ENCODE measurements at places on chromosomes 1 and 21.

- DNase-seq: no peak
These were observed 87.0 kb downstream of the VWA5B1 start for GRCh38 chr1:20377516-20378270.

DNA sequence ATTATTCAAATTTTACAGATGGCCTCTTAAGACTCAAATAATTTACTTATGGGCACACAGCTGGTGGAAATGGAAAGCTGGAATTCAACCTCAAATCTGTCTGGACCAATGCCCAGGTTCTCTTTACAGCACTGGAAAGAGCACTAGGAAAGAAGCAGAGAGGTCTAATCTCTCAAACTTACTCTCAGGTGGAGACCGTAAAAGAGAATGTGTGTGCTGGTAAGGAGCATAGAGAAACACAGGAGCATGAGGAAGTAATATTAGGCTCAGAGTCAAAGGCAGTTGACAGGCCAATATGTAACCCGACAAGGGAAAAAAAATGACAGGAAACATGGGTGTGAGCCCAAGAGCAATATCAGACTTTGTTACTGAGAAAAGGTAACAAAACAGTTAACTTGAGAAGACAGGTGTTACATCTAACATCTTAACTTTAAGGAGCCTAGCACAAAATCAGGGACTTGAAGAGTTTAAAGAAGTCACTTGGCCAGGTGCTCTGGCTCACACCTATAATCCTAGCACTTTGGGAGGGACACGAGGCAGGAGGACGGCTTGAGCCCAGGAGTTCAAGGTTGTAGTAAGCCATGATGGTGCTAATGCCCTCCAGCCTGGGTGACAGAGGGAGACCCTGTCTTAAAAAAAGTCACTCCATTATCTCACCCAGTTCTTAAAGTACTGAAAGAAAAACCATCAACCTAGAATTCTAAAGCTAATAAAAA, 20.7 kb downstream of the PPP1R15B start:
- DNase-seq: no peak

DNA sequence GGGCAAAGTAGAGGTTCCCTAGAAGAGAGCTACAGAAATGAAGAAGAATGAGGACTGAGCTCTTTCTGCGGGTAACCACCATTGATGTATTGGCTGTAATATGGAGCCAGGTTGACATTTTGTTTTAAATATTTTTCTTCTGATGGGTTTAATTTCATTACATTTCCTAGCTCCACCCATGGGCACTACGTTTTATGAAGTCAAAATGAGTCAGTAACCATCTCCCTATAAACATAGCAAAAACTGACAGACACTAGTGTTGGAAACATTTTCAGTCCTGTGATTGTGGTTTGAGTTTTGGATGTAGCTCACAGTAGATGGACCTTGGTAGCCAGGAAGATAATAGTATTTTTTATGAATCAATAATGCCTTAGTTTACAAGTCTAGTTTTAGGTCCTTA, 470.4 kb upstream of the B3GALT2 start:
- no peak for DNase-seq

GRCh38 chr1:181397845-181398244, 85.5 kb upstream of the CACNA1E start:
- no peak for DNase-seq

DNA sequence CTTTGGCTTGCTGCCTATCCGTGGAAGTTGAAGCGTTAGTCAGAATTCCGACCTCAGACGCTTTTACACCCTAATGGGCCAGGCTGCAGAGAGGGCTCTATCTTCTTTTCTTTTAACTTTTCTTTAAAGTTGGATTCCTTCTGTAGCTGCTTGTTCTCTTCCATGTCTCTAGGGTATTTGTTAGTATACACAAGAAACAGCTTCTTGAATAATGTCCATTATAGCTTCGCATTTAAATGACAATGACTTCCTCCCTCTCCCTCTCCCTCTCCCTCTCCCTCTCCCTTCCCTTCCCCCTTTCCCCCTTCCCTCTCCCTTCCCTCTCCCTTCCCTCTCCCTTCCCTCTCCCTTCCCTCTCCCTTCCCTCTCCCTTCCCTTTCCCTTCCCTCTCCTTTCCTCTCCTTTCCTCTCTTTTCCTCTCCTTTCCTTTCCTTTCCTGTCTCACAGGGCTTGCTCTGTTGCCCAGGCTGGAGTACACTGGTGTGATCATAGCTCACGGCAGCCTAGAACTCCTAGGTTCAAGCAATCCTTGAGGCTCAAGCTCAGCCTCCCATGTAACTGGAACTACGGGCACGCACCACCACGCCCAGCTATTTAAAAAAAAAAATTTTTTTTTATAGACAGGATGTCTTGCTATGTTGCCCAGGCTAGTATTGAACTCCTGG, 33.0 kb downstream of the RIPPLY3 start:
- no peak for DNase-seq

- no peak for DNase-seq
These were observed 368.6 kb downstream of the USH2A start for GRCh38 chr1:216054600-216054999.

GRCh38 chr1:180249725-180250498, 19.8 kb downstream of the LHX4 start:
- no peak for DNase-seq

GRCh38 chr1:50488876-50489275, 65.6 kb upstream of the DMRTA2 start:
- no peak for DNase-seq

- no peak for DNase-seq
These were observed 12.9 kb upstream of the CTBS start for GRCh38 chr1:84587099-84587498.

- no peak for DNase-seq
These were observed 8.3 kb downstream of the NOS1AP start for GRCh38 chr1:162077648-162078299.

DNA sequence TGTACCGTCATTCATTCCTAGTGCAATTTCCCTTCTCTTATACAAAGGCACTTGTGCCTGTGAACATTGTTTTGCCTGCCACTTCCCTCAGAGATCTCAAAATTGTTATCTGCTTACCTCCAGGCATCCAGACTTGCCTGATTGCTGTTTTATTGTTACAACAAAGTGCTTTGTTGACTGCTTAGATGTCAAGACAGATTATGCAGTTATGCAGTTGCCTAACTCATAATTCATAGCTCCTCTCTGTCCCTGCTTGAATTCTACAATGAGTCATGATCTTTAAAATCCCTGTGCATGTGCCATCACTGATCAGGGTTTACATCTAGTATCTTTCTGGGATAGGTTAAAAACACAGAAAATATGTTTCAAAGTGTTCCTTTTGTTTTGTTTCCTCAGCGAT, 24.5 kb downstream of the CXADR start:
- DNase-seq: no peak

DNA sequence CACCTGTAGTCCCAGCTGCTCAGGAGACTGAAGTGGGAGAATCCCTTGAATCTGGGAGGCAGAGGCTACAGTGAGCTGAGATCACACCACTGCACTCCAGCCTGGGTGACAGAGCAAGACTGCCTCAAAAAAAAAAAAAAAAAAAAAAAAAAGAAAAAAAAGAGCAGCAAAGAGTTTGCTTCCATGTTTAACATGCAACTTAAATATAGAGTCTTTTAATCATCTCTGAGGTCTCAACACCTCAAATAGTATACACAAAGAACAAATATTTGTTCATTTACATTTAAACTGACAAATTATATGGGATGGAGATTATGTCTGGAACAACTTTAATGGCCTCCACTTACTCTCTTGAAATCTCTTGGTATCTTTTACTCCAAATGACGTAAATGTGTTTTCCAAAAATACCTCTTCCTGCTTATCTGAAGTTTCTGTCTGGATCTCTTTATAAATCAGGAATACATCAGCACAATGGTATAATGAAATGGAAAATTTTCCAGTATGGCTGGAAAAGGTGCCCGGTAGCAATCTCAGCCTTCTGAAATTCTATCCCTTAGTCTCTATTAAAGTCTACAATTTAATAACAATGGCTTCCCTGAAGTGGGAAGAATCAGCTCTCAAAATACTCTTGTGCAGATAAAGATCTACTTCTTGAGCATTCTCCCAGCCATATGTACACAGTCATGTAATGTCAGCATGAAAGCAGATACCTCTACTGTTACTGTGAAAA, 258.5 kb downstream of the OMA1 start:
- DNase-seq: no peak

GRCh38 chr1:180805316-180805715, 107.4 kb upstream of the KIAA1614 start:
- DNase-seq: no peak

DNA sequence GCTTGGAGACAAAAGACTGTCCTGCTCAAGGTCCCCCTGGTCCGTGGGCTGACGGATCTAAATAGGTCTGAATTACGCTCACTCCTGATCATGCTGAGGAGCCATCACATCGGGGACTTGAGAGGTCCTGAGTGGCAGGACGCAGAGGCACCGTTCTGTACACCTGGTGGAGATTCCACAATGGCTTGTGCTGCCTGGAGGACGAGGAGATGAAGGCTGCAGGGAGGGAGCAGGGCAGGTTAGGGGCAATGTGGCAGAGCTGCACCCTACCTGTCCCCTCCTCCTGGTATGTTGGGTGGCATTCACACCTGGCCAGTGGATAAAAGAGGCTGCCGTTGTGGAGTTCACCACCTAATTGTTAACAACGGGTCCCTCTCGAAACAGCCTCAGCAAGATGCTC, 38.7 kb downstream of the RHBG start:
- no peak for DNase-seq

DNA sequence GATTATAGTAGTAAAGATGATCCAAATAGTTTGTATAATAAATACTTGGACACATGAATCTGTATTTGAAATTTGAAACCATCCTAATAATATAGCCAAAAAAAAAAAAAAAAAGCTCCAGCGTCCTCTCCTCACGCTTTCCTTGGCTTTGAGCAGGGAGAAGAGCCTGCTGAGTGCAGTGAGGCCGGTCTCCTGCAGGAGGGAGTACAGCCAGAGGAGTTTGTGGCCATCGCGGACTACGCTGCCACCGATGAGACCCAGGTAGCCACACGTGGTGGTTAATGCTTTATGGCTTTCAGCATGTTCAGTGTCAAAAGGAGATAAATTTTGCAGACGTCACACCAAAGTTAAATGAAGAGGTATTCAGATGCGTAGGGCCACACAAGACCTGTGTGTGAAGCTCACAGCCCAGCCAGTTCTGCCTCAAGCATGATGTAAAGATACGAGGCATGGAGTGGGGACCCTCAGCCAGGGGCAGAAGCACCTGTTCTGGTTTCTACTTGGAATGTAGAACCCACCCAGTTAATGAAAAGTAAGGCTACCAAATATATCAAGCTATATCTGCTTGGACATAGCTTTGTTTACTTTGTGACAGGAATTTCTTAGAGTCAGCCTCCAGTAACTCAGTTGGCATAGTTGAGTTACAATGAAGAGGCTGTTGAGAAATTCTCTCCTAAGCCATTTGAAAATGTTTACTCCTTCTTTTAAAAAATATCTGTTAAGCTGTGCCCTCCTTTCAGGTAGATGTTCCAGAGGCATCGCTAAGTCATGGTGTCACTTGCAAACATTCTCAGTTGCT, 8.1 kb downstream of the PRMT2 start:
- no peak for DNase-seq

- no peak for DNase-seq
These were observed 232.1 kb downstream of the LMO4 start for GRCh38 chr1:87560601-87561360.

GRCh38 chr1:112423207-112423606, 27.2 kb downstream of the CTTNBP2NL start:
- DNase-seq: no peak
